Right lung (tissue), 10 donors: ENCODE measurements at places on chromosomes 5 and 9. TPM values are rescaled to one million over a fixed set of nuclear protein-coding genes. Genes with fewer than 3 reads are reported as not detected.
A peak's percentile ranks its signal among the peaks of the same experiment; 100 is the strongest.

The OR1J2 gene
- polyA plus RNA-seq: not detected

The TAF11L10 gene
- polyA plus RNA-seq: not detected

The CCIN gene
- 0.13 TPM for polyA plus RNA-seq

The IFNB1 gene
- not detected for polyA plus RNA-seq

The CORO2A gene
- 8.1 TPM for polyA plus RNA-seq

The PPP3R2 gene
- not detected for polyA plus RNA-seq

The JAKMIP2 gene
- polyA plus RNA-seq: 6.5 TPM

The BRD9 gene
- polyA plus RNA-seq: 46.4 TPM

The PRSS3 gene
- not detected for polyA plus RNA-seq

- no peak for DNase-seq
Observed at GRCh38 chr5:81747030-81747429, 3.9 kb downstream of the SSBP2 start.

GRCh38 chr9:118985851-118986250 is 383.4 kb downstream of the BRINP1 start:
- no peak for DNase-seq

DNA sequence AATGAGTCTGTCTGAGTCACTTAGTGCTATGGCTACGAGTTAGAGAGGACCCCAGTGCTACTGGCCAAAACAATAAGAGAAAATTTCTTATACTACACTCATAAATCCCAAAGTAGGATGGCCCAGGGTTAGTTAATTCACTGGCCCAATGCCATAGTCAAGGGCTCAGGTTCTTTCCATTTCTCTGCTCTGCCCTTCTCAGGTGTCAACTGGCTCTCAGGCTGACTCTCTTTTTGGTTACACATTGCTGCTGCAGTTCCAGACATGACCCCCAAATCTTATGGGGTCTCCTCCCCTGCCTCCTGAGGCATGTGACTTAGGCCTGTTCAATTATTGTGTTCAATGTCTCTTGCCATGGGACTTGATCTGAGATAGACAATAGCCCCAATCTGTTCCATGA is 70.4 kb downstream of the ARHGEF37 start:
- DNase-seq: no peak

DNA sequence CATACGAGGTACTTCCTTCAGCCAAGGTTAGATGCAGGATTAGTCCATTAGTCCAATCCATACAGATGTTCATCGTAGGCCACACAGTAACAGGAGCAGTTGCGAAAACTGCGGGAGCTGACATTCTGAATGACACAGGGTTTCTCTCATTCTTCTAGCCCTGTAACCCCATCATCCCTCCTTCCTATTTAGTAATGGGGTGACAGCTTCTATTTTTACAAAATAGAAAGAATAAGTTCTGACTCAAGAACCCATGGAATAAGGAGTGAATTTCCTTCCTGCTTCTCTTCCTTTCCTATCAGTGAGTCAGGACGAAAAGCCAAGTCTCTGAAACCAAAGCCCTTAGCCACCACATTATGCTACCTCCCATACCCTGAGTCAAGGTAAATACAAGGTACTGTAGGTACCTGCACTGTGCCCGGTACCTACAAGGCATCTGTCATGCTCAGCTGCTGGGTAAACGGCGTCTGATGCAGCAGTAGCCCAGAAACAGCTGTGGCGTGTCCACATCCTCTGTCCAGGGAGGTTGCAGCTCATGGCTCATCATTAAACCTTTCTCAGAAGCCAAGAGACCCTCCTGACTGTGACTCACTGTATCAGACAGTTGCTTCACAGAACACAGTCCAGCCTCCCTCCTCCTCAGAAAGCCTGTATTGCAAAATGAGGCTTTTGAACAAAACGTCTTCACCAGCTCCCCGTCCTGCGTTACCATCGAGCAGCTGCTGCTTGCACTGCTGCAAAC is 84.2 kb downstream of the ESM1 start:
- DNase-seq: no peak

- DNase-seq: no peak
Observed at GRCh38 chr5:11584017-11584416, 320.2 kb downstream of the CTNND2 start.

DNA sequence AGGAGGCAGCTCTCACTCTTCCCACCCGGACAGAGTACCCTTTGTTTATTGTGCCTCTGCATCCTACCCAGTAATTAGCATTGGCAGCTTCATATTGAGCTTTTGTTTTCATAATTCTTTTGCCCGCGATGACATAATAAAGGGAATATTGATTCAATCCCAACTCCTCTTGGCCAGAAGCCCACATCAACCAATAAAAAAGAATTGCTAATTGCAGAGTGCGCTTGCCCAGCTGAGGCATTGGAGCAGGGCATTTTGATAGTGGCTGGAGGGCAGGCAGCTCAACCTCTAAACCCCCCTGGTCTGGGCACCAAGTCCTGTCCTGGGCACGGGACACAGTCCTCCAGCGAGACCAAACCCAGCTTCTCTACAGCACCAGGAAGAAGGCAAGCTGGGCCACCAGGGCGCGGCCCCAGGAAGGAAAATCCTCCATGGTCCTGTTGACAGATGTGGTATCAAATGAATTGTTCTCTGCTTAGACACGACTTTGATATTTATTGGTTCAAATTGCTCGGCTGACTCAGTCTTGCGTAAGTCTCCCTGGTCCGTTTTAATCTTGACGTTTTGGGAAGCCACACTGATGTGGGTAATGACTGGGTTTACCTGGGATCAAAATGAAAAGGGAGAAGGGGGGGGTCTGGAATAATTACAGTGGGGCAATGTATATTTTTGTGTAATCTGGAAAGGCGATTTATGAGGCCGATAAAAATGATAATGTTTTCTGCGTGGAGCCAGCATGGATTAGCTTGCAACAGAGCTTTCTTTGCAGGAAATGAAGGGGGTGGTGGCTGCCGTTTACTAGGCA is 220.7 kb upstream of the MSX2 start:
- DNase-seq: no peak

- DNase-seq: no peak
Observed at GRCh38 chr9:21672140-21672539, 130.3 kb upstream of the MTAP start.

DNA sequence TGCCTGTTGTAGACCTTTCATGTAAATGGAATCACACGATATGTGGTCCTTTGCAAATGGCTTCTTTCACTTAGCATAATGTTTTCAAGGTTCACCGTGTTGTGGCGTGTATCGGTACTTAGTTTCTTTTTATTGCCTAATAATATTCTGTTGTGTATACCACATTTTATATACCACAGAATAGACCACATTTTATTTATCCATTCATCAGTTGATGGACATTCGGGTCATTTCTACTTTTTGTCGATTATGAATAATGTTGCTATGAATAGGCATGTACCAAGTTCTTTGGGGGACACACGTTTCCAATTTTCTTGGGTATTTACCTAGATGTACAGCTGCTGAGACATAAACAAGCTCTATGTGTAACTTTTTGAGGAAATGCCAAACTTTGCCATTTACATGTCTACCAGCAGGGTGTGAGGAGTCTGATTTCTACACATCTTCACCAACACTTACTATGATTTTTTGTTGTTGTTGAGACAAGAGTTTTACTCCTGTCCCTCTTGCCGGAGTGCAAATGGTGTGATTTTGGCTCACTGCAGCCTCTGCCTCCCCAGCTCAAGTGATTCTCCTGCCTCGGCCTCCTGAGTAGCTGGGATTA is 144.7 kb downstream of the RGS3 start:
- DNase-seq: no peak

DNA sequence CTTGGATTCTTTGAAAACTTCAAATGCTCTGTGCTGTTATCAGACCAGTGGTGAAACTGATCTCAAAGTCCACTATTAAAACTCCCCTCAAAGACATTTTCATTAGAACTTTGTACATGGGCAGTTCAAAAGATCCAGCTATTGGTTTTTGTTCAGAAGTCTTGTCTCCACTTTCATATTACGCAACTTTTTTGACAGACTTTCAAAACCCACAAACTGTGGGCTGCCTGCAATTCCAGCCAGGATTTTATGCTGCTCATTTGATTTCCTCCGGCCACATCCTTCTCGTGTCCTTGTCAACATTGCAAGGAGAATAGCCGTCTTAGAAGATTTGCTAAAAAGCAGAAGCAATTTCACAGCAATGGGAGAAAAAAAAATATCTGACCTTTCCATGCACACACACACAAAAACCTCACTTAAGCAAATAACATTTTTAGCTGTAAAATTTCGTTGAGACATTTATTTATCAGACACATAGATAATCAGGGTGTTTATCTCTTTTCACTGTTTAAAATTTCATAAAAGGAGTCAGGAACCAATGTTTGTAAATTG is 1990.5 kb downstream of the MAT2B start:
- peak; percentile 32 for DNase-seq

DNA sequence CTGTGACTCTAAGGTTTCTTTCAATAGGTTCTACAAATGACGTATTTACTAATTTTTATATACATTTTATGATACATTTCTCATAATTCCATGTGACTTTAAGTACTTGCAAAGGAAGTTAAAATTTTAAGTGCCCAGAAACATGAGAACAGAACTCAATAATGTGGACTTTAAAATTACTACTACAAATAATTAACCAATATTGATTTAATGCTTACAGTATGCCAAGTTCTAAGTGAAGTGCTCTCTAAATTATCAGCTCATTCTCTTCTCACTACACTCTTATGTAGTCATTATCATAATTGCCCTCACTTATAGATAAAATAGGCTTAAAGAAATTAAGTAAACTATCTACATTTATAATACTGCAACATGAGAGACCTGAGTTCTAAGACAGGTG is 1690.7 kb upstream of the CDH9 start:
- no peak for DNase-seq

DNA sequence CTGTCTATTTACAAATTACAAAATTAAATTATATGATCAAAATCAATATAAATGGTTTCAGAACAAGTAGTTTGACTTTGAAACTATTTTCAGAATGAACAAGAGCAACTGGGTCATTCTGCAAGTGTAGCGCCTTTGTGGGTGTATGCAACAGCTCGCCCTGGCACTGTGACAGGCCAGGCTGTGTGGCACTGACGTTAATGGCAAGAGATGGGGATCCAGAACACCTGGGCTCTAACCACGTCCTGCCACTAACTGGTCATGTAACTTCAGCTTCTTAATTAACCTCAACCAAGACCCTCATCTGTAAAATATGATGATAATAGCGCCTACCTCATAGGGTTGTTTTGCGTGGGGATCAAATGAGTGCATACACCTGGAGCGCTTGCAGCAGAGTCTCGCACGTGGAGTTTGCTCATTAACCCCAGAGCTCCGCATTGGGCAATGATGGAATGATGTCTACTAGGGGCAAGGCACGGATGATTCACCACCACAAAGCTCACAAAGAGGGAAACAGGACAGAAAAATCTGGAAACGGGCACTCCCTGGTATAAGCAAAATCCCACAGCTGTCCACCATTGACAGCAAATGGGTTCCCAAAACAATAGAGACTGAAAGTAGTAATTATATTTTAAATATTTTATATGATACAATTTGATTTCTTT is 639.4 kb downstream of the SEMA5A start:
- DNase-seq: no peak
